Putamen (tissue), 1 donor: ENCODE measurements at places on chromosomes 5 and 9.

GRCh38 chr5:142796492-142797109, 26.4 kb downstream of the ARHGAP26 start:
- no peak for DNase-seq

DNA sequence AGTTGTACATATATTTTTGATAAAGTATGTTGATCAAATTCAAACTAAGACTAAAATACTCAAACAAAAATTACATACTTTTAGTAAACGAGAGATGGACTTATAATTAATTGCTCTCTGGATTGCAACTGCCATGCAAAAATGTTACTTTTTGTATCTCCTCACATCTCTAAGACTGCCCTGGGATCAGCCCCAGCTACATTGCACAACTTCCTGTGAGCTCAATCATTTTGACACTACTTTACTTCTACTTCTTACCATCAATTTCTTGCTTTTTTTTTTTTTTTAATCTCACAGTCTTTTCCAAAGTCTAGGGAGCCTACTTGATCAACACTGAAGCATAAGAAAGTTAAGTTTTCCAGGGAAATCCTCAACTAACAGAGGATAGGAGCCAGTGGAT, 506.0 kb upstream of the CDH10 start:
- no peak for DNase-seq

- no peak for DNase-seq
Measured at GRCh38 chr5:179980767-179981166, 73.1 kb upstream of the TBC1D9B start.

- no peak for DNase-seq
Measured at GRCh38 chr5:157839157-157839795, 19.7 kb downstream of the CLINT1 start.

DNA sequence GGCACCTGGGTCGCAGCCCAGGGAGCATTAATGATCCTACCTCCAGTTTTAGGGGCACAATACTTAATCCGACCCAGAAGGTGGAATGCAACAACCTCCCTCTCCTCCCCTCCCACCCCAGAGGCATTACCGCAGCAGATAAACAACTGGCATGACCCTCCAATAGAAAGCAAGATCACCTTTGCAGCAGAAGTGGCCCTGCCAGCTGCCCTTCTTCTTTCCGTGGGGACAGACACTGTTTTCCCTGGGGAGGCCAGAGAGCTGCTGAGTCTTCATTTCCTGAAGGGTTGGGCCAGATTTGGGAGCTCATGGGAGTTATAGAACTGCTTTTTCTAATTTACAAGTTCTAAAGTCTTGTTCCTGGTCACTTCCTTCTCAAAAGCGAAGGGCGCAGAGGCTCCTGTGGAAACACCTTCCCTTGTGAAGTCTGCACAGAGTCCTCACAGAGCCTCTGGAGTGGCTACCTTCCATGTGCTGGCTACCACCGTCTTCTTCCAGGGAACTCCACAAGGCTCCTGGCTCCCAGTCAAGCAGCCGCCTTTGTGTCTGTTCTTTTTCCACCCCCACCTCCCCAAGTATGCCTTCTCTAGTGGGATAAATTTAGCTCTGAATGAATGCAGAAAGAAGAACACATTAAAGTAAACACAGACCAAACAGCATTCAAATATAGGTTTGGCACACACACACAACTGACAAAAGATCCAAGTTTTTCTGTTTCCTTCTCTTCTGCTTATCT, 8.0 kb upstream of the PALM2AKAP2 start:
- DNase-seq = no peak

- no peak for DNase-seq
Measured at GRCh38 chr5:50684721-50685120, 18.3 kb downstream of the PARP8 start.

- no peak for DNase-seq
Measured at GRCh38 chr9:101711330-101711941, 27.0 kb downstream of the GRIN3A start.

DNA sequence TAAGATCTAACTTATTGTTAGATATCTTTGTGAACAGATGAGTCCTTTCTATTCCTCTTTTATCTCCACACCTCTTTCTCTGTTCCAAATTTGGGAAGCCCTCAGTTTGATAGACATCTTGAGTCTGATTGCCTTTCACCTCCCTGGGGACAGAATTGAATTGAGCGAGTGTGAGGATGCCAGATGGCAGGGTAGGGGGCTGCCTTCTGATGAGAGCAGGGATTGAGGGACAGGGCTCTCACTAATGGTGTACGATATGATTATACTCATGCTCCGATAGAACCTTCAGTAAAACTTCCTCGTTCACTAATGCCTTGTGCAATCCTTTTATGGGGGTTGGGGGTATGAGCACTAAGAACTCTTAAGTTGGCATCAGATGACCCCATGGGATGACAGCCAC, 172.1 kb upstream of the DAP start:
- DNase-seq = no peak

GRCh38 chr9:28853477-28853876, 1280.2 kb upstream of the C9orf72 start:
- DNase-seq = no peak

- no peak for DNase-seq
Measured at GRCh38 chr5:134043793-134044792, 39.3 kb upstream of the VDAC1 start.

DNA sequence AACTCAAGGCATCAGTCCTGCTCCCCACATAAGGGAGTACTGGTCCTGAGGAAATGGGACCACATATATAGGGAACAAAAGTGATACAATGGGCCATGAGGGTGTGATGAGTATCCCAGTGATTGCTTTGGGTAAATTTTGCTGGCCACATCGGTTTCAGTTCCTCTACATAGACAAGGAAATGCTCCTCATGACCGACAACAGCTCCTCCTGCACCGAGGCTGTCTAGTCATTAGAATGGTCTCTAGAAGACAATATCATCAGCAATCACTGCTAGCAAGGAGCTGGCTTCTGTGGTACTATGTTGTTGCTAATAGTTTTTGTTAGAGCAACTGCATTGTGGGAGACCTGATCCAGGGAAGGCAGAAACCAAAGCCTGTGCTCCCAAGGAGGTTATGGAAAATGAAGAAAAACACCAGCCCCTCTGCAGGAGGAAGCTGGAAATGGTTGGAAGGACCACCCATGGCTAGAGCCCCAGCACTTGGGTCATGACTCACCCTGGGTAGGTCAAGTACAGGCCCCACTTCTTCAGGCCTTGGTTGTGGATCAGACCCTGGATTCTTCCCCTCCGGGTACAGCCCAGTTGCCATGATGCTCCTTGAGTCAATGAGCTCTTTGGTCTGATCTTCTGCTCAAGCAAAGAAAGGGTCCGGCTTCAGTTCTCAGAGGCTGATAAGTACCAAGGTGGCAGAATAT, 3.4 kb upstream of the CTSL start:
- peak; percentile 41 for DNase-seq

DNA sequence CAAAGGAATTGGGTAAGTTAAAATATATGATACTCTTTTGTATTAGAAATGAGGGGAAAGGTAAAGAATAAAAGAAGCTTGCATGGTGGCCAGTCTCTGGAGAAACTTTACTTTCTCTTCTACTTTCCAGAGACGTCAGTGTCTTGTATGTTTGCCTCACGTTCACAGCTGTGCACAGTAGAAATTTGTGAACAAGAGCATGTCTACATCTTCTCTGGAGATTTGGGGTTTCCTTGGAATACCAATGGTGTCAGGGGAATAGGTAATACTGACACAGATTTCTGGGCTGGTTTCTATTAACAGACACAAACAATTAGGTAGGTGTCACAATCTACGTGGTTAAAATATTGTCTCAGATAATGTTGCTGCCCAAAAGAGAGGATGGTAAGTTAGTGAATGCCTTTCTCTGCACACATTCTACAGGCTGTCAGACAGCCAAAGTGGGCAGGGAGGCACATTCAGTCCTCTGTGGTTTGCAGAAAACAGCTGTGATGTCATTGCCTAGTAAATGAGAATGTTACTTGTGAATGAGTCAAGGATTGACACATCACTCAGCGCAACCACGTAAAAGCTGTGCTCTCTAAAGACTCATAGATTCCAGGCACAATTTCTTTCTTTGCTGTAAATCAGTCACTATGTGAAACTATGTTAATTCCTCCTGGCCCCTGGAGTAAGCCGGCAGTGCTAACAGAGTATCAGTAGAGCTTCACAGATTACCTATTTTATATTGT, 397.1 kb downstream of the MAN2A1 start:
- no peak for DNase-seq

- DNase-seq = peak; percentile 33
Measured at GRCh38 chr9:81737871-81738507, 48.6 kb upstream of the TLE1 start.

DNA sequence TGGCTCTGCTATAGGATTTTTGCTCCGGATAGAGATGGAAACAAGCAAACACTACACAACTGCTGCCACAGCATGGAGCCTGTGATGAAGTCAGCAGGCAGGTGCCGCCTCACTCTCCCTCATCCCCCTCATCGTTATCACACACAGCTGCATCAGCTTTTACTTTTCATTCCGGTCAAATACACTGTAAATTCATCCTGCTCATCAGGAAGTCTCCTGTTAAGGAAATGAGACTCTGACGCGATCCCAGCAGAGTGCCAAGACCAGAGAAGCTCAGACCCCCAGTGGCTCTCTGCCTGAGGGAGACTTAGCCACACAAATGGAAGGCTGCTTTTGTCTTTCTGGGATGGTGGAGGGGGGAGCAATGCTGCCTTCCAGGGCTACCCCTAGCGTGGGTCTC, 270.2 kb downstream of the ELAVL2 start:
- no peak for DNase-seq

- no peak for DNase-seq
Measured at GRCh38 chr9:35488021-35488420, 1.9 kb upstream of the RUSC2 start.

DNA sequence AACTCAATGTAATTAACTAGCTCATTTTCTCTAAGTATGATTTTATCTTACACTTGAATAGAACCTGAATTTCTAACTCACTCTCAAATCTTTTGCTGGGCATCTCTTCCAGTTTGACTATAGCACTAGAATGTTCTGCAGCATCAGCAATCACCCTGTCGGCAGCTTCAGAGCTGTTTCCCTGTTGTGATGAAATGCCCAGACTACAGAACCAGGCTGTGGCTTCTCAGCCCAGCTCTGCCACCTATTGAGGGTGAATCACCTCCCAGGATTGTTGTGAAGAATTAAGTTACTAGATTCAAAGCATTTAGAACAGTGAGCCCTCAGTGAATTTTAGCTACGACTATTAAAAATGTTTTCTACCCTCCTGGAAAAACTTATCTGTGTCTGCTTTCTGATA, 90.4 kb upstream of the ANKRD55 start:
- no peak for DNase-seq

DNA sequence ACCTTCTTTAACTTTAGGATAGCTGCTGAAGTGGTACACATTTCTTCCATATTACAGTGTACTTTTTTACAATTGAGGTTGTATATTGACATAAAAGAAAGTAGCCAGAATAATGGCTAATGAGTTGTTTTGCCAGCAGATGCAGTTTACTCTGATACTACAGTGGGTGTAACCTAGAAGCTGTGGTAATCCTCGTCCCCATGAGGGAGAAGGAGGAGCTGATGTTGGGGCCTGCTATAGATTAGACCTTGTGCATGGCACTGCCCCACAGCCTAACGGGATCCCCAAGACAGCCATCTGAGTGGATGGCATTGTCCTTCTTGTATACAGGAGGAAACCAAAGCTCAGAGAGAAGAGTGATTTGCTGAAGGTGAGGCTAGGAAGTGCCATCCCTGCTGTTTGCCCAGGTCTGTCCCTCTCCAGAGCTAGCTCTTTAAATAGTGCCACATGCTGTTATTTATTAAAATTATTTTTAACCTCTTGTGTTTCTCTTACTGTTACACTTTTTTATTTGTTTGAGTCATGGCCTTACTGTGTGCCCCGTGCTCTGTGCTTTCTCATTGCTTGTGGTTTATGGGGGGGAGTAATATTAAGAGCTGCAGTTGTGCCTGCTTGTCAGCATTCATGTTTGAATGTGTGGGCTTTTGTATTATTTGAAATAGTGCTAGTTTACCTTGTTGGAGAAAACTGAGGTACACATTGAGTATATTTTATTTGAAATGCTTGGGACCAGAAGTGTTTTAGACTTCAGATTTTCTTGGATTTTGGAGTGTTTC, 65.3 kb downstream of the ICE1 start:
- no peak for DNase-seq

DNA sequence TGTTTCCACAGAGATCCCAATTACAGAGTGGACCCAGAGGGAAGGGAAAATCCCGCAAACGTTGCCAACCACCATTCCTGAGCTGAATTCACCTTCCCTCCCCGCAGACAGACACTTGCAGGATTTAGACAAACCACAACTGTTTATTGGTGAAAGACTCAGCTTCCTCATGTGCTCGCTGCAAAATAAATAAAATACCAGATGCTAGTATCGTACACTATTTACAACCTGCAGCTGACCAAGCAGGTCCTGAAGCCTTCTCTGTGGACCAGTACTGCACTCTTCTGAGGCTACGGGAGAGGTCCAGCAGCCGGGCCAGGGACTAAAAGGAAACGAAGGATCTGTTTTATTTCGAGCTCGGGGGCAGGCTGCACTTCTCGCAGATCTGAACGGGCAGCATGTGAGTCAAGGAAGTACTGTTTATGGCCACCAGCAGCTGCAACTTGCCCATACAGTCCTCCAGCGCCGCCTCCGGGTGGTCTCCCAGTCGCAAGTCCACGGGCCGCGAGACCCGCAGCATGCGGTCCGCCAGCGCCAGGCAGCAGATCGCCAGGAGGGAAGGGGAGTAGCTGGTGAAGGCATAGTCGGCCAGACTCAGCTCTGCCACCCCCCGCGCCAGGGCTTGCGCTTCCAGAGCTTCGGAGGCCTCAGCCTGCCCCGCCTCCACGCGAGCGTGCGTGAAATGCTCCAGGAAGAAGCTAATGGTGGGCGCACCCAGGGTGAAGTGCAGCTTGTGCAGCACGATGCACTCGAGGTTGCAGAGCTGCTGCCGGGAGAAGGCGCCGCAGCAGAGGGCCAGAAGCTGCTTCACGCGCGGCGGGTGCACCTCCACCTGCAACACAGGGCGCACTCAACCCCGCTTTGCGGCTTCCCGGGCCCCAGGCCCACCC, 2.1 kb downstream of the CCNO start:
- DNase-seq = no peak
